ENCODE measurements at places on chromosomes 1 and 21.

DNA sequence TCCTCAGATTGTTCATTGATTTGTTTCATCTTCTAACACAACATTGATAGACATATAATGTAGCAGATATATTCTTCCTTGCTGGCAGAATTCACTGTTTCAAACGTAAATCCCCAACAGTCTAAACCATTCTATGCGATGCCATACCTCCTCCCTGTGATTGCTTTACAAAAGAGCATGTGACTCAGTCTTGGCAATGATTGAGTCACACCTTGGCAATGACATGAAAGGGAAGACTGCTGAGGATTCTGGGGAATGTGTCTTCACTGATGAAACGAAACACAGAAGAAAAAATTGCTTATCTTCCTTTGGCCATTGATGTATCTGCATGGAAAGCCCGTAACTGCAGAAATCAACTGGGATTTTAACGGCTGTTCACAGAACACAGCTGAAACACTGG is 409.6 kb upstream of the ZRANB2 start:
- no peak for DNase-seq

GRCh38 chr1:43402089-43402865 is 12.6 kb downstream of the SZT2 start:
- DNase-seq, result no peak

GRCh38 chr1:15026117-15026489 is 127.4 kb upstream of the TMEM51 start:
- DNase-seq, result no peak

- no peak for DNase-seq
Measured at GRCh38 chr21:26007951-26008498, 162.5 kb downstream of the APP start.

- no peak for DNase-seq
Measured at GRCh38 chr1:248923352-248924338, 17.6 kb downstream of the PGBD2 start.

- DNase-seq, result no peak
Measured at GRCh38 chr1:4076346-4076745, 176.3 kb upstream of the C1orf174 start.

DNA sequence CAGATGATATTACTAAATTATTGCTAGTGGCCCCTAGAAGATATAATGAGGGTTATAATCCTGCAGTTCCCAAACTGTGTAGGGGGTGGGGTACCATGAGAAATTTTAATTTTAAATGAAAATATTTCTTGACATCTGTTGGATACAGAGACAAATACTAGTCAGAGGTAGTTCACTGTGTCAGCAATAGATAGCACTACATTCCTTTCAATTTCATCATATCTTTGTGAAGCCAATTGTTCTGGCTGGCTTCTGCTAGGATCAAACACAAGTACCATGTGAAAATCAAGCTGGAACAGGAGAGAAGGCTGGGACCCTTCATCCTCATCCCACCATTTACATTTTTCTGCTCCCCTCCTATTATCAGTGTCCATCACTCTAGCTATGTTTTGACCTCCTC is 208.1 kb downstream of the USH2A start:
- no peak for DNase-seq

DNA sequence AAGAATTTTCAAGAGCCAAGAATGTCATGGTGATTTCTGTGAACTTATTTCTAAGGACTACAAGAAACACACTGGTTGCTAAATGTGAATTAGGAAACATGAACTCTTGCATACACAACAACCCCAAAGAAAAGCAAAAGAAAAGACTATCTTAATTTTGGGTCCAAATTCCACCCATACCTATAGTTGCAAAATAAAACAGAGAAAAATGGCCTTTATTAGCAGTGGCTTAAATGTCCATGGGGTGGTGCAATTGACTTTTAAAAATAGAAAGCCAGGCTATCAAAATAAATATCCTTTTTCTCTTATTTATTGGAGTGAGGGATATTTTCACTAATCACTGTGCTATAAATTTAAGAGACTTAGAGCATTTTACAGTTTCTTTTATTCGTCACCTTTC is 80.9 kb upstream of the DPYD start:
- DNase-seq, result no peak

DNA sequence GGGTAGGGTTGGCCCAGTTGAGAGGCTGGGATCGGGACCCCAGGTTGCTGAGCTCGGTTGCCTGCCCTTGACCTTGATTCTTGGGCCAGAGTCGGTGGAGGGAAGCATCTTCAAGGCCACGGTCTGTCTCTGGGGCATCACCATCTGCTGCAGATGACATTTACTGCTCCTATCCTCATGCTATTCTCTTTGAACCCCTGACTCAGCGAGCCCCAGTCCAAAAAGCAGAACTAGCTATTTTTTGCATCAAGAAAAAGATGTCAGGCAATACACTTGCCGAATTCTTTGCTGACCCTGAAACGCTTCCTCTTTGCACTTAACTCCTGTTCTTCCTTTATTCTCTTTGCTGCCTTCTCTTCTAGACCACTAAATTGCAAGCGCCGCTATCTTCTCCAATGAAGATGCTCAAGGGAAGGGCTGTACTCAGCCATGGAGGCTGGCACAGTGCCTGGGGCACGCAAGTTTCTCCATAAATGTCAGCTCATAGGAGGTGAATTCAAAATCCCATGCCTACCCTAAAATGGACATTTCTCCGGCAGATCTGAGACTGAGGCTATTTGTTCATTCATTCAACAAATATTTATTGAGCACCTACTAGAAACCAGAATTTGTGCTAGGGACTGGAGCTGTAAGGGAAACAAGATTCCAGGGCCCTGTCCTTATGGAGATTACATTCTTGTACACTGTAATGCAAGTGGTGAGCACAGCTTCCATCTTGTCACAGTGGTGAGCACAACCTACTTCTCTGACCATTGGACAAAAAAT is 20.5 kb upstream of the CAPZB start:
- DNase-seq, result no peak

- no peak for DNase-seq
Measured at GRCh38 chr1:6175411-6175828, 4.7 kb downstream of the CHD5 start.

GRCh38 chr1:65002508-65003315 is 36.4 kb upstream of the JAK1 start:
- peak; percentile 50 for DNase-seq

DNA sequence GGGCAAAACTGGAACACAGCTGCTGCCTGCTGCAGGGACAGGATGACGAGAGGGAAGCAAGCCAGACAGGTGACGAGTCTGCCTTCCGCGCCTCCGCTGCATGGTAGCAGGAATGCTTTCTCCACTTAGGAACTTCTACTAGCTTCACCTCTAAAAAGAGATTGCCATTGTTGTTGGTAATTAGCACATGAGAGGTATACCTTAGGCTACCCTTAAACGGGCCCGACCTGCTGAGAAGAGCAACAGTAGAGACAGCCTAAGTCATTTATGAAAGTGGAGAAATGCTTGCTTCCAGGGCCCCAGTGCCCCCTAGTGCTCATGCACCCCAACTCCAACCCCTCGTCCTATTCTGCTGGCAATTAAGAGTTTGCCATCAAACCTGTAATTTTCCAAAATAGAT is 96.9 kb upstream of the AKT3 start:
- peak; percentile 9 for DNase-seq

DNA sequence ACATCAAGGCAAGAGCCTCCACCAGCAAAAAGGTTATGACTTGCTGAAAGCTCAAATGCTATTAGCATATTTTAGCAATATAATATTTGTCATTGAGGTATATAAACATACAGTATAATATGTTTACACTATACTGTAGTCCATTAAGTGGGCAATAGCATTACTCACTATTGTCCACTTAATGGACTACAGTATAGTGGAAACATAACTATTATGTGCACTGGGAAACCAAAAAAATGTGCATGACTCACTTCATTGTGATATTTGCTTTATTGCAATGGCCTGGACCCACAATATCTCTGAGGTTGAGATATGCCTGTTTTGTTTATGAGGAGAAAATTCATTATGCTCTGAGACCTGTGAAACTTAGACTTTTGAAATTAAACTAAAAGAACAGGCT is 300.0 kb downstream of the BARHL2 start:
- no peak for DNase-seq

DNA sequence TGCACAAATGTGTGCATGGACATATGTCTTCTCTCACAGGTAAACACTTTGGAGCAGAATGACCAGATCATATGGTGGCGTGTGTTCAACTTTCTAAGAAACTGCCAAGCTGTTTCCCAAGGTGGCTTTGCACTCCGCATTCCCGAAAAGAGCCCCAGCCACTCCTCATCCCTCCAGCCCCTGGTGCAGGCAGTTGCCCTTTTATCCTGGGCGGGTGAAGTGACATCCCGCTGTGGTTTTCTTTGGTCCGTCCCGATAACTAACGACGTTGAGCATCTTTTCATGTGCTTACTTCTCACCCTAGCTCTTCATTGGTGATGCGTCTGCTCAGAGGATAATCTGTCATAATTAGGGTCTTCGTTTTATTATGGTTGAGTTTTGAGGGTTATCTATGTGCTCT is 612.5 kb downstream of the MATN1 start:
- DNase-seq, result no peak

DNA sequence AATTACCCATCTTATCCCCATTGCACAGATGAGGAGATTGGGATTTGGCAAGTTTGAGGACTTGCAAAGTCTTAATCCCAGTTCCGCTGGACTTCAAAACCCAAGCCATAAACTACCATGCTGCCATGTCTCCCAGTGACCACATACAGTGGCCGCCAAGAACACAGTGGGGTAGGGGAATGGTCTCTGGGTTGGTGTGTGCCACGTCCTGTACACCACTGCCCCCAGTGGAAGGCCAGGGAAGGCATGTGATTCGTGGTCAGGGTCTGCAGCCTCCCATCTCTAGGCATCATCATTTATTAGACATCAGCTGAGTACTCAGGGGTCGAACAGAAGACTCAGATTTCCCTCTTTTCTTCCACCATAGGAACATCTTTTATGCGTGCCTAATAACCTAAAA is 76.0 kb downstream of the MAN1C1 start:
- DNase-seq, result no peak

GRCh38 chr21:42360317-42360716 is 6.0 kb downstream of the TFF1 start:
- peak; percentile 18 for DNase-seq

GRCh38 chr1:19096990-19097389 is 113.1 kb downstream of the UBR4 start:
- no peak for DNase-seq

GRCh38 chr1:117068580-117068979 is 8.5 kb downstream of the TTF2 start:
- no peak for DNase-seq

DNA sequence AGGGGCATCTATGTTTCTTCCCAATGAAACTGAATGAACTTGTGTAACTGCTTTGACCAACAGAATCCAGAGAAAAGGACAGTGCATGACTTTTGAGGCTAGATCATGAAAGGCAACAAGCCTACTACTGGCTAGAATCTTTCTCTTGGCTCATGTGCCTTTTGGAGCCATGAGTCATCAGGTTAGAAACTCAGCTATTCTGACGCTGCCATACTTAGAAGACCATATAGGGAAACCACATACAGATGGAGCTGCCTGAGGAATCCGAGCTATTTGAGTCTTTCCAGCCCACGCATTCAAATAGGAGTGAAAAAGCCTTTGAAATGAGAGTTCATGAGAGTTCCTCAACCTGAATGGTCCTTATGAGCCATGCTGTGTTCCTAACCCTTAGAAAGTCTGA is 738.5 kb upstream of the CHRM3 start:
- no peak for DNase-seq

DNA sequence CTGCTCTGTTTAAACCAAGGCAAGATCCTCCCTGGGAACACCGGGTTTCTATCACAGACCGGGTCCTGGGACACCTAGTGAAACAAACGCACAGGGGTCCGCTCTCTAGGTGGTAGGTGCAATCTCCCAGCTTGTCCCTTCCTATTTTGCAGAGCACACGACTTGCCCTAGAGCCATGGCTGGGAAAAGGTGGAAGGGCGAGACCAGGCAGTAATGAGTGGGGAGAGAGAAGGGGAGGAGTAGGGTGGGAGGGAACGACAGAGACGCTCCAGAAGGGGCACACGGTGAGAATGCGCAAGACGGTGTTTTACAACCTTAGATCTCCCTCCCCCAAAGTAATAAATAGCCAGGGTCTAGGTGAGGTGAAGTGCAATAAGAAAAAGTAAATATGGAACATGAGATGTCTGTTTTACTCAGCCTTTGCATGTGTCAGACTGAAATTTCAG is 9.3 kb upstream of the ARHGAP29 start:
- DNase-seq, result no peak

GRCh38 chr1:183281039-183281438 is 95.0 kb downstream of the LAMC2 start:
- DNase-seq, result no peak

- DNase-seq, result no peak
Measured at GRCh38 chr1:239786464-239786863, 305.2 kb upstream of the FMN2 start.

DNA sequence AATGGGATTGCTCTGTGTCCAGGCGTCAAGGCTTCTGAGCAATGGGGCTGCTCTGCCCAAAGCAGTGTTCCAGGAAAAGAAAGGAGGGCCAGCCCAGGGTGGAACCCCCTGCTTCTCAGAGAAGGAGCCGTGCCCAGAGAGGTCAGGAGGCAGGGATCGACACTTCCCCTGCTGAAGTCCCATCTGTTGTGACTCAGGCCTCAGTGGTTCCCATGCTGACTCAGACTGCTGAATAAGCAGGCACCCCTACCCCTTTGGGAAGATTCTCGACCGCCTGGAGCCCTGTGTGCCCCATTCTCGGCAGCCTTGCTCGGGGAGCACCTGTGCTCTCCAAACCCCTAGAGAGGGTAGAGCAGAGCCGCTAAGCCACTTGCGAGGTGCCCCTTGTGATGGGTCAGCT is 23.9 kb downstream of the PKP1 start:
- DNase-seq, result no peak

GRCh38 chr1:183632964-183633363 is 2.6 kb downstream of the ARPC5 start:
- no peak for DNase-seq

DNA sequence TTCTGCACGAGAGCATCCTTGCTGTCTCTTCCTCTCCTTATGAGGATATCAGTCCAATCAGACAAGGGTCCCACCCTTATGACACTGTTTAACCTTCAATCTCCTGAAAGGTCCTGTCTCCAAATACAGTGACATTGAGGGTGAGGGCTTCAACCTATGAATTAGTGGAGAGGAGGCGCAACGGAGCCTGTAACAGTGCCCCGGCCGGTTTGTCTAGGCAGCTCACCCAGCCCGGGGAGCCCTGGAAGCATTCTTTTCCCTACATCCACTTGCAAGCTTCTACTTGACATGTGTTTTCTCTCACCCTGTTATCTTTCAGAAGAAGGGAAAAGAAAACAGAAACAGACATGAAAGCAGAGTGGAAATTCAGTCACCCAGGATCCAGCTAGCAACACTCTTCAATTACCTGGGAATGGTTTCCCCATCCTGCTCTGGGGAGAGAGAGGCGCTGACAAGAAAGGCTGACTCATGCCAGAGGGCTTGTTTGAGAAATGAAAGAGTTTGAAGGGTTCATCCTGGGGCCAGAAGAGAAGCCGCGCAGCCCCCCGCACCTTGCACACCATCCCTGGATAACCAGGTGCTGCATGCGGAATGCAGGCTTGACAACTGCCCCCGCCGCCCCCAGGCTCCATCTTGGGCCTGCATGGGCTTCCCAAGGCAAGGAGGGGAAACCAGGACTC is 394.9 kb downstream of the NPHP4 start:
- no peak for DNase-seq

GRCh38 chr1:178713259-178713658 is 11.8 kb upstream of the RALGPS2 start:
- DNase-seq, result no peak

- DNase-seq, result no peak
Measured at GRCh38 chr1:101040666-101041065, 15.1 kb upstream of the DPH5 start.

All from stimulated activated CD4-positive, alpha-beta T cell treated with anti-CD3 and anti-CD28 coated beads, Interleukin-4, amount 100 ng/mL, for 48 hours (primary cell).